GM12878 (cell line): ENCODE measurements at places on chromosomes 11 and 22. TPM values are rescaled to one million over a fixed set of nuclear protein-coding genes. Genes with fewer than 3 reads are reported as not detected.

UBTFL1 gene
- not detected in 2 replicates for total RNA-seq

RAB39A gene
- total RNA-seq, result 5.5 and 6.8 TPM in 2 replicates

DAGLA gene
- 0.05 TPM in 1 of 2 replicates, not detected in the other for total RNA-seq

GALNT18 gene
- total RNA-seq, result 7.0 and 7.9 TPM in 2 replicates

GAB4 gene
- not detected in 2 replicates for total RNA-seq

OR10D3 gene
- not detected in 2 replicates for total RNA-seq

ART5 gene
- not detected in 2 replicates for total RNA-seq

MACROD1 gene
- 12.3 and 15.7 TPM in 2 replicates for total RNA-seq

DNA sequence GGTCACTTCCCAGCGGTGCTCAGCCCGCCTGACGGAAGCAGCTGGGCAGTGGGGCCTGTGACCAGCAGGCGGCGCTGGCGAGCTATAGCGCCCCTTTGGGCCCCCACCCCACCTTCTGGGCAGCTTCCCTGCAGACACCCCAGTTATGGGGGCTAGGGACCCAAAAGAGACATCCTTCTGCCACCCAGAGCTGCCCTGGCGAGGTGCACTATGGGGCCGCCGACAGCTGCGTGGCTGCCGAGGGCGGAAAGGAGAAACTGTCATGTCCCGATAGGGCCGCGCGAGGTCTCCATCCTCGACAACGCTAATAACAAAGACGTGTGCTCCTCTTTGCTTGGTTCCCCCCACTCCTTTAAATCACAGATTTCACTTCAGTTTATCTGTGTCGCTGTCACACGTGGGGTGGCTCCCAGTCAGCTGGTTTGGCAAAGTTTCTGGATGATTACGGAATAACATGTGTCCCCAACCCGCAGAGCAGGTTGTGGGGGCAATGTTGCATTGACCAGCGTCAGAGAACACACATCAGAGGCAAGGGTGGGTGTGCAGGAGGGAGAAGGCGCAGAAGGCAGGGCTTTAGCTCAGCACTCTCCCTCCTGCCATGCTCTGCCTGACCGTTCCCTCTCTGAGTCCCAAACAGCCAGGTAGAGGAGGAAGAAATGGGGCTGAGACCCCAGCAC is 673 bp upstream of the MYO7A start:
- H3K4me1 ChIP-seq, result 0 out of 2 replicates have a peak, but pooled peaks cover 3% of the 10 kb centered on the region
- no peak for DNase-seq
- no peaks in the 10 kb centered on the region; the same call in 1 of the 2 replicates for H3K27me3 ChIP-seq
- H3K36me3 ChIP-seq, result no peaks in the 10 kb centered on the region
- no peak overlapping the region for H3K27ac ChIP-seq
- no peak overlapping the region for H3K4me3 ChIP-seq

DNA sequence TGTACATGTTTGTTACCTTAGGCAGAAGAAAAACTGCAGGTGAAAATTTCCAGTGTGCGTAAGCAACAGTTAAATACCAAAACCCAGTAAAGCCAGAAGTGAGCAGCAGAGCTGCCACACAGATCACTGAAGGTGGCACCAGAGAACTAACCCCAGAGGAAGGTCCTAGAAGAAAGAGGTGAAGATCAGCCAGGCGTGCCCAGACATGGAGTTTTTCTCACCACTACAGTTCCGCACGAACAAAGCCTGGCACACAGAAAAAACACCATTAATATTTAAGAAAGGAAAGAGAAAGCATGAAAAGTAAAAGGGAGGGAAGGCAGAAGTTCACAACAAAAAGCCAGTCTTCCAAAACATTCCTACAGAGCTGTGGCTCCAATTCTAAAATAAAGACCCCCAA is 60.7 kb downstream of the STK33 start:
- H3K4me3 ChIP-seq, result peak overlapping the region; percentile 2; the same call in 1 of the 2 replicates
- H3K36me3 ChIP-seq, result no peaks in the 10 kb centered on the region
- peak overlapping the region; percentile 89 for H3K27ac ChIP-seq

DNA sequence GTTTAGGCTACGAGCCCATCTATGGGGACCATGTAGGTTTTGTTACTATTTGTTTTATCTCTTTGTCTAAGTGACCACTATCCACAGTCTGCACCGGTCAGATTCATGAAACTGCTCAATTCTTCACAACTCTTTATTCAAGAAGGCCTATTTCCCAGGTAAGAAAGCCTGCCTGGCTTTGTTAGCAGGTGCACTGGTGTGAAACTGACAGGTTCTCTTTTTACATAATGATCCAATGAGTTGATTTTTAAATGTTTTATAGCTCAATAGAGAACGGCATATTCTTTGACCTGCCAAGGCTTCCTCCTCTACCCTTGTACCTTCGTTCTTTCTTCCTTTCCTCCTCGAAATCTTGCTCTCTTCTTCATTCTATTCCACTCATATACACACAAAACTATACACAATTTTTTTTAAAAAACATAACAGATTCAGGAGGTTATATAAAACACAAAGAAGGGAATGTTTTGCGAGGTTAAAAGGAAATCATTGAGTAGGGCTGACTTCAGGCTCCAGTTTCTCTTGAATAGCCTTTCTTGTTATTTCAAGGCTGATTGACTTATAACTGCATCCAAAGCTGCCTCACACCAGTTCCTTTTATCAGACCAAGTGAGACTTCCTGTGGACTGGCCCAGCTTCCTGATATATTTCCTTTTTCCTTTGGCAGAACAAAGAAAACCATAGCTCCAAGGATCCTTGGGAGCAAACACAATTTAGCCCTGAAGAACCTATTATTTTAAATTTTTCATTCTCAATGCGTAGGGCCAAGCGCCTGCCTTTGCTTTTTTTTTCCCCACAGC is 11.4 kb downstream of the FLI1 start:
- H3K27ac ChIP-seq, result no peak overlapping the region
- H3K36me3 ChIP-seq, result peaks cover 2% of the 10 kb centered on the region; the same call in 1 of the 2 replicates
- peaks cover 22% of the 10 kb centered on the region for H3K4me1 ChIP-seq
- H3K27me3 ChIP-seq, result no peaks in the 10 kb centered on the region

DNA sequence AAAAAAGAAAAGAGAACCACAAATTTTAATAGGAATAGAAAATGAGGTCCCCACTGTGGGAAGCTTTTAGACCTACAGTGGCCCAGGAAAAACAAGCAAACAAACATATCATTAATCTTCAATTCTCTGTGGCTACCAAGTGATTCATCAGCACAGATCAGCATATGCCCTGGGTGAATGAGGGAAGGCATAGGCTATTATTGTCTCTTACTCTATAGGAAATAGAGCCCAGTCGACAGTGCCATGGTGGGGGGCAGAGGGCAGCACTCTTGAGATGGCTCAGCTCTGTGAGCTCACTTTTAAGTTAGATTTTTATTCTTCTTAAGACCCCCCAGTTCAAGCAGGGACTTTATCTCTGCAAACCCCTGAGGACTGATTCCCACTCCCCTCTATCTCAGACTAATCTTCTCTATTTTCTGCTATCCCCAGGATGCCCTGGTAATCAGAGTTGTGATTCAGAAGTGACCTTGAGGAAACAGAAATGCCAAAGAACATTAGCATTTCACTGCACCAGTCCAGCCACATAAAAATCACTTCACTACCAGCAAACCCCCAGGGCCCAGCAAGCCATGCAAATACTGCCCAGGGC is 9.5 kb upstream of the FEZ1 start:
- no peaks in the 10 kb centered on the region for H3K27me3 ChIP-seq
- no peak overlapping the region for H3K4me3 ChIP-seq
- no peaks in the 10 kb centered on the region for H3K36me3 ChIP-seq
- H3K27ac ChIP-seq, result no peak overlapping the region
- DNase-seq, result no peak
- H3K4me1 ChIP-seq, result no peaks in the 10 kb centered on the region

GRCh38 chr11:118661425-118662301 is 17.8 kb downstream of the TREH start:
- H3K4me3 ChIP-seq, result no peak overlapping the region
- DNase-seq, result no peak
- no peak overlapping the region for H3K27ac ChIP-seq
- H3K27me3 ChIP-seq, result no peaks in the 10 kb centered on the region; the same call in 1 of the 2 replicates

- no peaks in the 10 kb centered on the region for H3K36me3 ChIP-seq
- H3K27me3 ChIP-seq, result no peaks in the 10 kb centered on the region
Measured at GRCh38 chr11:59154610-59155009, 12.0 kb downstream of the FAM111A start.

DNA sequence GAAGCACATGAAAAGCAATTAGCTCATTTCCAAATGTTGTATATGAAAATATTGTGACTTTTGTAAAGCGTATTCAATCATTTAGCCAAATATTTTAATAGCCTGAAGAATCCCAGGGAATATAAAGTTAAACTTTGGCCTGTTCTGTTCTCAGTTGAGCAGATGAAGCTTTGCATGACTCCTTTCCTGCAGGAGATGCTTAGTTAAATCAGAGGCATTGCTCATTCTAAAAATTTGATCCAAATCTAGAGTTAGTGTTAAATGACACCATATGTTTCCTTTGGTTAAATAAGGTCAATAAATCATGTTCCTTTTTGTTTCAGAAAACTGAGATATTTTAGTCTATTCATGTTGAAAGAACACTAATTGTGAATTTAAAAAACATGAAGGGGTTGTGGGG is 51.2 kb upstream of the BIRC3 start:
- no peaks in the 10 kb centered on the region; the same call in 1 of the 2 replicates for H3K4me1 ChIP-seq
- H3K4me3 ChIP-seq, result no peak overlapping the region
- H3K27me3 ChIP-seq, result no peaks in the 10 kb centered on the region; the same call in 1 of the 2 replicates
- no peak overlapping the region for H3K27ac ChIP-seq
- no peak for DNase-seq

GRCh38 chr11:28058333-28058732 is 49.6 kb downstream of the KIF18A start:
- no peaks in the 10 kb centered on the region for H3K27me3 ChIP-seq
- no peak overlapping the region for H3K4me3 ChIP-seq
- no peak overlapping the region for H3K27ac ChIP-seq

GRCh38 chr11:118142809-118143208 is 9.8 kb downstream of the SCN4B start:
- H3K36me3 ChIP-seq, result no peaks in the 10 kb centered on the region
- 0 out of 2 replicates have a peak, but pooled peaks cover 3% of the 10 kb centered on the region for H3K27me3 ChIP-seq
- H3K4me3 ChIP-seq, result no peak overlapping the region
- DNase-seq, result no peak
- no peak overlapping the region for H3K27ac ChIP-seq

DNA sequence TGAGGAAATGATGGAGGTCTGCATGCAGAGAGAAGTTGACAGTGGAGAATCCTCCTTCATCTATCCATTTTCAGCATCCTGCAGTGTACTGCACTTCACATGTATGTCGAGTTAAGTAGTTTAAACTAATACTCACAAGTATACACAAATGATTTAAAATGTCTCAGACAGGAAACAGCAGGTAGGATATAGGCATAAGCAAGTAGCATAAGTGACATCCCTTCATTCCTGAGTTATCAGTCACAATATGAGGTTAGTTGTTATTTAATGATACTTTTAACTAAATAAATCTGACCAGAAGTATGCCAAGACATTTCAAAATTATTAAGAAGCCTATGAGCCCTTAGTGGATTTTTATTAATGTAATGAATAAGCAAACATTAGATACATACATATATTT is 37.4 kb downstream of the MTMR2 start:
- H3K4me1 ChIP-seq, result no peaks in the 10 kb centered on the region
- H3K36me3 ChIP-seq, result no peaks in the 10 kb centered on the region; the same call in 1 of the 2 replicates
- no peak overlapping the region for H3K27ac ChIP-seq
- H3K4me3 ChIP-seq, result no peak overlapping the region
- no peaks in the 10 kb centered on the region for H3K27me3 ChIP-seq
- no peak for DNase-seq

DNA sequence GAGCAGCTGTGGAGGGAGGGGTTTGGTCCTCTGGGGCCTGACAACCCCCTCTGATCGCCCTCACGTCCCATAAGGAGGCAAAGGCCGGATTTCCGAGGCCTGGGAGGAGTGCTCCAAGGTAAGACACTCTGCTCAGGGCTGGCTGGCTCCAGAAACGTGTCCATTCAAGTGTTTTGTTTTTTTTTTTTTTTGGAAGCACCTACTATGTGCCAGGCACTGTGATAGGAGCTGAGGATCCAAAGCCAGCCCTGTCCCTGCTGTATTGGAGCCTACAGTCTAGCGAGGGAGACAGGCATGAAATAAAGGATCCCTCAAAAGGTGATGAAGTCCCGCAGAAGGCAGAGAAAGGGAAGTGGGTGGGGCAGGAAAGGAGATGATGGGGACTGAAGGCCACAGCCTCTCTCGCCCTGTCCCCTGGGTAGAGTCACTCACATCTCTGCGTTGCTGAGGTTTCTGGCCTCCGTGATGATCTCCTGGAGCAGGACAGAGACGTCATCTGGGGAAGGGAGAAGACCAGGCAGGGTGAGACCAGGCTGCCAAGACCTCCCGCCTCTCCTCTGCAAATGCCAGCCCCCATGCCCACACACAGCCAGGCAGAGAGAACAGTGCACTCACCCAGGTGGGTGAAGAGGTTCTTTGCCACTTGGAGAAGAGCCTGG is 89.2 kb downstream of the PDE2A start:
- no peak for DNase-seq
- no peaks in the 10 kb centered on the region for H3K4me1 ChIP-seq
- no peak overlapping the region for H3K4me3 ChIP-seq
- no peak overlapping the region for H3K27ac ChIP-seq
- H3K27me3 ChIP-seq, result peaks cover 10% of the 10 kb centered on the region

- H3K27ac ChIP-seq, result no peak overlapping the region
- H3K4me1 ChIP-seq, result peaks cover 37% of the 10 kb centered on the region
- DNase-seq, result no peak
- peaks cover 35% of the 10 kb centered on the region for H3K36me3 ChIP-seq
Measured at GRCh38 chr11:121554552-121554951, 101.8 kb upstream of the SORL1-AS1 start.
